Mesenteric fat pad (tissue), 1 donor: ENCODE measurements at places on chromosomes 5 and 9. TPM values are rescaled to one million over a fixed set of nuclear protein-coding genes. Genes with fewer than 3 reads are reported as not detected.

Gene ZNF608
- total RNA-seq = 15.3 TPM

Gene RASGEF1C
- total RNA-seq = not detected

Gene HK3
- total RNA-seq = 41.1 TPM

Gene ANKRD31
- 0.13 TPM for total RNA-seq

Gene PDE8B
- total RNA-seq = 37.5 TPM

Gene BAAT
- not detected for total RNA-seq

Gene LHX3
- not detected for total RNA-seq

Gene FOXD4L4
- total RNA-seq = not detected

Gene GADD45G
- 10.9 TPM for total RNA-seq

Gene OR1Q1
- total RNA-seq = not detected

Gene MSX2
- 1.8 TPM for total RNA-seq

Gene SLC34A3
- total RNA-seq = not detected

Gene PLK2
- total RNA-seq = 23.7 TPM

Gene REEP2
- 2.6 TPM for total RNA-seq

GRCh38 chr9:131624636-131625507 is 79.5 kb downstream of the PRRT1B start:
- no peak for DNase-seq

GRCh38 chr9:7212101-7212500 is 454.3 kb downstream of the KDM4C start:
- no peak for DNase-seq

DNA sequence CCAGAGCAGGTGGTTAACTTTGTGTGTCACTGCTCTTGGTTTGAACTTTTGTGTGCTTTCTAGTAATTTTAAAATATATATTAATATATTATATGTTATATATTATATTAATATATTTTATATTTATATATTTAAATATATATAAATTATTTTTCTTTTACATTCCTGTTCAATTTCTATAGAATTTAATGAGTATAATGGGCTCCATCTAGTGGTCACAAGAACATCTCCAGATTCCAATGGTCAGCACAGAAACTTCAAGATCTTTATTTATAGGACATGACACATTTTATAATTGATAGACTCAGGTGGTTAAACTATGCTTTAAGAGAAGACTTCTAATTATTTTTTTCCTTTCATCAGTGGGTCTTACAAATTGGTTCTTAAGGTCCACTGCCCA is 39.1 kb downstream of the COL23A1 start:
- no peak for DNase-seq

DNA sequence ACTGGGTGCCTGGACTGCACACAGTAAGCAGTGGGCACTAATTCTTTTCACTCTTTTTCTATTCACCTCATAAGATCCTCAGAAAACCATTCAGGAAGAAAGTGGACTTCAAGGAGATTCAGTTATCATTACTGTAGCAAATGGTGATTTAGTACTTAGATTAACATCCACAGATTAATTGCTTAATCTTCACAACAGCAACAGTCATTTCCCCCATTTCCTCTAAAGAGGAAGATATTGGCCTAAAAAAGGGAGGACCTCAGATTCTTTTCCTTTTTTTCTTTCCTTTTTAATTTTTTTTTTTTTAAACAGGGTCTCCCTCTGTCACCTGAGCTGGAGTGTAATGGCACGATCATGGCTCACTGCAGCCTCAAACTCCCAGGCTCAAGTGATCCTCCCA is 64.4 kb downstream of the AUH start:
- no peak for DNase-seq

DNA sequence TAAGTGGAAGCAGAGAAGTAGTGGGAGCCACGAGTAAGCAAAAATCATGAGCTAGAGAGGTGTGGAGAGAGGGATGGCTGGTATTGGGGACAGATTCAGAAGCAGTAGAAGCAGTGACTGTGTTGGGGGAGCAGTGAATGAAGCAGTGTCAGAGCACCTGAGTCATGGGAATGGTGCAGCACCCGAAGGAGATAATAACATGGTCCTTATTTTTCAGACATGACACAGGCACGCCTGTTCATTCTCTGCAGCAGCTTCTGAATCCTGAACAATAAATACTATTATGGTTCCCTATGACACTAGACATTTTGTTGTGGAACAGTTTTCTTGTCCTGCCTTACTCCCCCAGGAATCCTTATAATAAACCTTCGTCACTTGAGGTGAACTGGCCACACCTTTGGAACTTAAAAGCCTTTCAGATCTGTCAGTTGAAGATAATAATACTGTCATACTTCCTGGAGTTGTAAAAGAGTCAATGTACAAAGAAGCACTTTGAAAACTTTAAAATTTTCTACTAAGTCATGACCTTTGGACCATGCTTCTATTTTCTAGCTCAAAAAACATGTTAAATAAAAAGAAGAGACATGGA is 7.0 kb upstream of the RASA1 start:
- DNase-seq = no peak

DNA sequence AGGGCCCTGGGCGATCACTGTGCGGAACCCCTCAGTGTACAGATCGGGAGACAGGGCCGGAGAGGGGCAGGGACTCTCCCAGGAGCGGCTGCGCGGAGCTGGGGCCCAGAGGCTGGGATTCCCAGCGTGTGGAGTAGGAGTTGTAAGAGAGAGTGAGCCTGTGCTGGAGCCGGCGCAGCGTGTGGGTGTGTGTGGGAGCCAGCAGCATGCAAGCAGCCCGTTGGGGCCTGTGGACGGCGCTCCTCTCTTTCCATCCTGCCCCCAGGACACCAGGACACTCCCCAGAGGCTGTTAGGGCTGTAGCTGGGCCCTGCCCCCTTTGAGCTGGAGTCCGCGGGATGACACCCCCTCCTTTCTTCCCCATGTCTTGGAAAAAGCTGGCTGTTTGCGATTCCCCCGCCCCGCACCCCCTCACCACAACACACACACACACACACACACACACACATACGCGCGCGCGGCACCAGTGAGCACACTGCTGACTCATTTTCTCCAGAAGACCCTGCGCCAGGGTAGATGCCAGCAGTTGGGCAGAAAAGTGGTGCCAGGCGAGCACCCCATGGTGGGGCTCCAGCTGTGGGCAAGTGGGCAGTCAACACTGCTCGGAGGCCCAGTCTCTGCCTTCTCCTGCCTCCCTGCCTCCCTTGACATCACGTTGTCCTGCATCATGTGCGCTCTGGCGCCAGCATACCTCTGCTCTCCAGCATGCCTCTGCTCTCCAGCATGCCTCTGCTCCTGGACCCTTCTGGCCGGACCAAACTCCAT is 1.5 kb downstream of the COL27A1 start:
- DNase-seq = no peak

DNA sequence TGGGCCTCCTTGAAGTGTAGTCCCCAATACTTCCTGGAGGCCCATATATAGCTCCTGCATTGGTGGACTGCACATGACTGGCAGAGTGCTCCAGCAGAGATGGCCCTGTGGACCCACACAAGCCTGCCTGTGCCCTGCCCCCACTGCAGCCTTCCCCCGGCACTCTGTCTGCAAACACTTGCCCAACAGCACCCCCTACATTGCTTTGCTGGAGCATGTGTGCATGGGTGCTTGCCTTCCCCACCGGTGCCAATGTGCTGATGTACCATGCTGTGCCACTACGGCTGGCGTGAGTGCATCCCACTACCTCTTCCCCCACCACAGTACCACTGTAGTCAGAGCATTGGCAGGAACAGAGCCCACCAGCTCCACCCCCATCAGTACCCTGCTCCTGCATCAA is 563.6 kb upstream of the CTNND2 start:
- no peak for DNase-seq

DNA sequence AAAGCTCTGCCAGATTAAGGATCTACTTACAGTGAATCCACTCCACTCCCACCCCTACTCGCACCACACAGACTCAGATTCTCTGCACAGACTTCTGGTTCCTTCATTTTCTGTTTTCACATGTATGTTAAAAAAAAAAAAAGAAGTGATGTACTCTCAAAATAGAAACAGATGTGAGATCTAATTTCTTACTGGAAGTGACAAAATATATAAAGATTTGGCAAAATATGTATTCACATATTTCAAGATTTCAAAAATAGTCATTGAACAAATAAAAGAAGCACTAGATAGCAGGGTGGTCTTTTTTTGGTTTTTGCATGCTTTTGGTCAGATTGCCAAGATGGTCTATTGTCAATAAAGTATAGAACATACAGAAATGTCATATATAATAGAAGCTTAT is 379.2 kb downstream of the TMEM167A start:
- no peak for DNase-seq

DNA sequence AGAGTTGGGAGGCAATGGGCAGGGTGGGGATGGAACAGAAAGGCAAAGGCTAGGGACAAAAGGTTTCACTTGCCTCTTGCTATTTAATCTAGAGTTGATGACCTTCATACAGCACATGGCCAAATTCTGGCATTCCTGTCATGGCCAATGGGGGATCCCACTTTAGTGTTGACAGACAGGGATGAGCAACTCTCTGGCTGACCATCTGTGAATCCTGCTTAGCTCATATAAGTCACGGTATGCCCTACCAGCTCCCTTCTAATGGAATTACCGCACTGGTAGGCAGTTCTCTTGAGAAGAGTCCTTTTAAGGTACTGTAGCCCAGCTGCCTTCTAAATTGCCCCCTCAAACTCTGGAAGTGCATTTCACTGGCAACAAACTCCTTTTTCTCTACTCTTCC is 76.1 kb downstream of the MAMDC2 start:
- no peak for DNase-seq

- DNase-seq = no peak
Observed at GRCh38 chr5:158563760-158564390, 535.8 kb downstream of the EBF1 start.

DNA sequence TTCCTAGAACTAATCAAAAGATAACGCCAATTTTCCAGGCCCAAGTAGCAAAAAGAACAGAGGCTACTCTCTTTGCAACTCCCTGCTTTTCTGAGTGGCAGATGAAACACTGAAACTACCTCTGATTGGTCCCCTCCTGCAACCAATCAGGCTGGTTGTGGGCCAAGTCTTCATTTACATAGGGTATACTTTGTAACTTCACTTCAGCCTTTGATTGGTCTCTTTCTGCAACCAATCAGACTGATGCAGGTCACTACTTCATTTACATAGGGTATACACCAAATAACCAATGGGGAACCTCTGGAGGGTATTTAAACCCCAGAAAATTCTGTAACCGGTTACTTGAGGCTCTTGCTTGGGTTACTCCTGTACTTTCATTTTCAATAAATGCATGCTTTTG is 289.6 kb downstream of the MED10 start:
- DNase-seq = no peak

- DNase-seq = no peak
Observed at GRCh38 chr5:53008751-53009150, 19.6 kb downstream of the ITGA2 start.

DNA sequence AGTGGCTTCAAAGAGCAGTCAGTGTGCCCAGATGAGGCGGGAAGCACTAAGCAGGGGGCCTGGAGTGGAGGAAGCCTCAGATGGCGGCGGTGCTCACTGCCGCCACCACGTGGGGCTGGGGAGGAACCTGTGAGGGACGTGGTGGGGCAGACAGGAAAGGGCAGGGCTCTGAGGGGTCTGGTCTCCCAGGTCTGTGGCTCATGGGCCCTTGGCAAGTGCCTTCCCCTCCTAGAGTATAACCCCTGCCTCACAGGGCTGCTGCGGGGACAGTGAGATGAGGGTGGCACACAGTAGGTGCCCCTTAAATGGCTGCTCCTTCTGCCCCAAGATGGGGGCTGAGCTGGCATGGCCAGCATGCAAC is 26.6 kb downstream of the NR5A1 start:
- no peak for DNase-seq

DNA sequence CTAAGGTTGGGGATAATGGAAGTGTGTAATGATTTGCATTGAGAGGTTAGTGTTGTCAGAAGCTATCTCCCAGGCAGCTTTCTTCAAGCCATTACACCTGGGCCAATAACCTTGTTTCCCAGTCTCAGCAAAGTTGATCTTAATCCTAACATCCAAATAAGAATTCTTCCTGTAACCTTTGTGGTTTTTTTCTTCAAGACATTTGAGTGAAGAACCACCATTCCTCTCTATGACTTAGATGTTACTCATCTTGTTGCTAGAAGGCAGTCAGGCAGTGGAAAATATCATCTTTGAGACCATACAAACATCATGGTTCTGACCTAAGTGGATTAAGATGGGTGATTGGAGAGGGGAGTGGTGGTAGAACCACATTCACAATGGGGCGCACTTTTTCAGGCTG is 103.5 kb downstream of the NDUFAF2 start:
- no peak for DNase-seq

DNA sequence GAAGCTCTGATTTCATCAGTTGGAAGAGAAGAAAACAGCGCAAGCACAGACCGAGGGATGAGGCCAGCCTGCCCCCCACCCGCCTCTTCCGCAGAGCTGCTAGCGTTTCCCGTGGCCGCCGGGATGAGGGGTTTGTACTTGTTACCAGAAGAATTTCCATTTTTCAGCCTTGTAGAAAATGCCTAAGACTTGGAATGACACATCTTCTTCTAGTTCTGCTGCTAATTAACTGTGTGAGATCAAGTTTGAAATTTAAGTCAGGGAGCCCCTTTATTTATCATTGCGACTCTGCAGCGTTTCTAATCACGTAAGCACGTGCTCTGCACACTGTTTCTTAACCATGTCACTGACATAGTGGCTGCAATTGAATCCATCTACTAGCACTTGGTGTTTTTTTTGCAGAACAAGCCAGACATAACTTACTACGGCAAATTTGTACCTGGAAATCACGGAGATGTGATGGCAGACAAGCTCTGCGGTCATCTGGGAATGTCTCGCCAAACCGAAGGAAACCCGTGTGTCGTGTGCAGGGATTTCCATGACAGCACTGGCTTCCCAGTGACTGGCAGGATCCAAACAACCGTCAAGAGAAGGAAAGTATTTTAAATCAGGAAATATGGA is 41.8 kb upstream of the ROR2 start:
- no peak for DNase-seq

DNA sequence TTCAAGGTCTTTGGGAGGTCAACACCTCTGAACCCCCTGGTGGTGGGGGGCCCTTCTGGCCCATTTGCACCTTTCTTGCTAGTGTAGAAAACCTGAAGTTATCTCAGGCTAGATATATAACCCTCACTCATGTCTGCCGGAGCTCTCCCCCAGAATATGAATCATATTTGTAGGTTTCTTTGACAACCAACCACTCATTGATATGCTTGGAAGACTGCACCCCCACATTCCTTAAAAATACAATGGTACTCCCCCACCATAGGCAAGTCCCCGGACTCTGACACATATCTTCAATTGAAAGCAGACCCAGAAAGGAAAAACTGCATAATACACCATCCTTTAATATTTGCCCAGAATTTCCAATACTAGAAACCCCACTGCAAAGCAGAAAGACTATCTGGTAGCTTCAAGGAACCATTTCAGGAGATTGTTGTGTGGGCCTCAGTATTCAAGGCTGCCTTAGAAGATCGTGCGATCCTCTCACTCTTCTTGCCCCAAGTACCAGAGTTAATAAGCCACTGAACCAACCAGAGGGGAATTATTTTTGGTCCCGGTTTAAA is 978 bp upstream of the UBE2B start:
- no peak for DNase-seq
